ENCODE measurements at places on chromosomes 5 and 9. TPM values are rescaled to one million over a fixed set of nuclear protein-coding genes. Genes with fewer than 3 reads are reported as not detected.

DNA sequence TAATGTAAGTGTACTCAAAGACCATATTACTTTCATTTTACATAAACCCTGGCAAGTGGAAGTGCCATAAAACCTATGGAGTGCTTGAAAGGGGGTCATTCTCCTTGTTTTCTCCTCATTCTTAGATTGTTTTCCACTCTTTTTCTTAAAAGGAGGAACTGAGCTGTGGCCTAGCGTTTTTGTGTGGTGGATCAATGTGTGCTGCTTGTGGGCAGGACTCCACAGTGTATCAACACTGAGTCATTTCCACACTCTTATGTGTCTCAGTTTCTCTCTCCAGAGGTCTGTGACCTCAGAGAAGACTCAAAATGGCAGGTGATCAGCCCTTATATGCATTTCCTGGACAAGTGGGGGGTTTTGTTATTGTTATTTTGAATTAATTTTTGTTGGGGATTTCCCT lies 516.1 kb upstream of the CDH10 start:
- no peak for DNase-seq

GRCh38 chr9:110977259-110977709 lies 61.0 kb downstream of the LPAR1 start:
- DNase-seq = no peak

GRCh38 chr9:91274949-91275492 lies 86.7 kb downstream of the AUH start:
- DNase-seq = no peak

- DNase-seq = no peak
Observed at GRCh38 chr5:96821260-96821916, 13.6 kb upstream of the ERAP1 start.

GRCh38 chr9:7103367-7103766 lies 345.6 kb downstream of the KDM4C start:
- no peak for DNase-seq

GRCh38 chr5:179427676-179428056 lies 82.4 kb upstream of the ADAMTS2 start:
- no peak for DNase-seq

- no peak for DNase-seq
Observed at GRCh38 chr5:55894135-55894534, 43.0 kb downstream of the IL31RA start.

NDUFAF2 gene
- 43.9 TPM for total RNA-seq

AK1 gene
- total RNA-seq = 15.8 TPM

IRX2 gene
- total RNA-seq = not detected

Data from CD8-positive, alpha-beta memory T cell (primary cell).